CD8-positive, alpha-beta T cell (primary cell): ENCODE measurements at places on chromosomes 2 and 18.

GRCh38 chr2:200943527-200944105, 19.8 kb downstream of the ORC2 start:
- no peak for DNase-seq

DNA sequence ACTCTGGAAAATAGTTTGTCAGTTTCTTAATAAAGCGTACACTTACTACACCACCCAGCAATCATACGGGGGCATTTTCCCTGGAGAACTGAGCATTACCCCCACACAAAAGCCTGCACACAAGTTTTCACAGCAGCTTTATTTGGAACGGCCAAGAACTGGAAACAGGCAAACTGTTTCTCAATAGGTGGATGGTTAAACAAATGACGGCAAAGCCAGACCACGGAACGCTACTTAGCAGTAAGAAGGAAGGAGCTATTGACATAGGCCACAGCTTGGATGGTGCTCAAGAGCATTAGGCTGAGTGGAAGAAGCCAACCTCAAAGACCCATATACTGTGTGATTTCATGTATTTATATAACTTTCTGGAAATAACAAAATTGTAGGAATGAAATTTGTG, 9.0 kb downstream of the MALL start:
- DNase-seq = no peak

GRCh38 chr18:40867459-40867858, 1087.6 kb upstream of the PIK3C3 start:
- DNase-seq = no peak

GRCh38 chr2:30865892-30866681, 58.8 kb upstream of the CAPN13 start:
- no peak for DNase-seq

DNA sequence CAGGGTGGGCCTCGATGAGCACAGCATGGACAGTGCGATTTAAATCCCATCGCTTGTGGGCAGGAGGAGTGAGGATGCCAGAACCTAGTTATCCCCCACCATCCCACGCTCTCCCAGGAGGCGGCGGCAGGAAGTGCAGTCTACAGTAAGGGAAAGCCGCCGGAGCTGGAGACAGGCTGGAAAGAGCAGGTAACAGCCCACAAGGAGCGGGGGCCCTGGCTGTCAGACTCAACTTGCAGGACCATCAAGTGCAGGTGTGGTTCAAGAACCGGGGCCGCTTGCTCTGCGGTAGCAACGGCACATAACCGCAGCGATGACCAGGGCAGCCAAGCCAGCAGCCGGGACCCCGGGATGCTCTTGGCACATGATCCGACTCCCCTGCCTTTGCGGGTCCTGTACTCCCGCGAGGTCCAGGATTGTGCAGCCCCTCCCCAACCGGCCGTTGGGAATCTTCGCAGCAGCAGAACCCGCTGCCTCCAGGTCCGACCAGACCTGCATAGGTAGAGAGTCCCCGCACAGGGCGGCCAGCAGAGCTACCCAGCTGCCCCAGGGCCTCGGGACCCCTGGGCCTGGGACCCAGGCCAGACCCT, 82.1 kb downstream of the BIN1 start:
- DNase-seq = no peak

- no peak for DNase-seq
Measured at GRCh38 chr2:42327125-42327524, 33.9 kb downstream of the COX7A2L start.

DNA sequence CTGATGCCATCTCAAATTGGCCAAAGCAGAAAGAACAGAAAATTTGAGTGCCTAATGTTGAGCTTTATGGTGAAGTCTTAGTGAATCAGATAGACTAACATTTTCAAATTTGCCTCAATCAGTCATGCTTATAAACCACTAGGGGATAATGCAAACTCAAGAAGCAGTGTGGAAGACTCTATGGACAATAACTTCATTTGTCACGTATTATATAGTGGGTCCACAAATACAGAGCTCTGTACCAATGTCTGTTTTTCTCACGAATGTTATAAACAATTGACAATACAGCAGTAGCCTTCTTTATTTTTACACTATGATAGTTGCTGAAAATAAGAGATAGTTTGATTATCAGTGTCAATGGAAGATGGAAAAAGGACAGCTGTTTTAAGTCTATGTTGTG, 190.8 kb upstream of the SLC8A1 start:
- no peak for DNase-seq

DNA sequence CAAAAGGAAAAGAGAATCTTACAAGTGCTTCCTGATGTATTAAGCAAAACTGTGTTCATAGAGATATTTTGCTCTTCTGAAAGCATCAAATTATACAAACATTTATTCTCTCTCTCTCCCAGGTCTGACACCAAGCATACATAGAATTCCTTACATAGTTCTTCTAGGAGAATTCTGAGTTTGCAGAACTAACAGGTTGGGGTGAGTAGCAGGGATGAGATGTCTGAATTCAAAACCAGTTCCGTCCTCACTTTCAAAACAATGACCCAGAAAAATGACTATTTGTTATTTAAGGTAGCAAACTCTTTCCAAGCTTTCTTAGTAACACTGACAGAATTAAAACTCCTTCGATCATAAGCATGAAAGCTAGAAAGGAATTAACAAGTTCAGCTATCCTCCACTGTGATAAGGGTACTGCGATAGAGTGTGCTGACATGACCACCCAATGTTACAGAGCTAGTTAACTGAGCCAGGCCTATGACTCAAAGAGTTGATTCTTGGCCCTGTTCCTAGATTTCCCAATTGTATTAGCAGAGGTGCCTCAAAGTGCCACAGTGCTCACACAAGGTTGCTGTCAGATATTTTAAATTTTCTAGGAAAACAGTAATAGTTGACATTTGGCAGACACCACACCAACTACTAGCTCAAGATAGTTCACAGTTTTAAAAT, 85.8 kb upstream of the SETBP1 start:
- no peak for DNase-seq

GRCh38 chr2:135311268-135311667, 219.8 kb downstream of the ZRANB3 start:
- no peak for DNase-seq

DNA sequence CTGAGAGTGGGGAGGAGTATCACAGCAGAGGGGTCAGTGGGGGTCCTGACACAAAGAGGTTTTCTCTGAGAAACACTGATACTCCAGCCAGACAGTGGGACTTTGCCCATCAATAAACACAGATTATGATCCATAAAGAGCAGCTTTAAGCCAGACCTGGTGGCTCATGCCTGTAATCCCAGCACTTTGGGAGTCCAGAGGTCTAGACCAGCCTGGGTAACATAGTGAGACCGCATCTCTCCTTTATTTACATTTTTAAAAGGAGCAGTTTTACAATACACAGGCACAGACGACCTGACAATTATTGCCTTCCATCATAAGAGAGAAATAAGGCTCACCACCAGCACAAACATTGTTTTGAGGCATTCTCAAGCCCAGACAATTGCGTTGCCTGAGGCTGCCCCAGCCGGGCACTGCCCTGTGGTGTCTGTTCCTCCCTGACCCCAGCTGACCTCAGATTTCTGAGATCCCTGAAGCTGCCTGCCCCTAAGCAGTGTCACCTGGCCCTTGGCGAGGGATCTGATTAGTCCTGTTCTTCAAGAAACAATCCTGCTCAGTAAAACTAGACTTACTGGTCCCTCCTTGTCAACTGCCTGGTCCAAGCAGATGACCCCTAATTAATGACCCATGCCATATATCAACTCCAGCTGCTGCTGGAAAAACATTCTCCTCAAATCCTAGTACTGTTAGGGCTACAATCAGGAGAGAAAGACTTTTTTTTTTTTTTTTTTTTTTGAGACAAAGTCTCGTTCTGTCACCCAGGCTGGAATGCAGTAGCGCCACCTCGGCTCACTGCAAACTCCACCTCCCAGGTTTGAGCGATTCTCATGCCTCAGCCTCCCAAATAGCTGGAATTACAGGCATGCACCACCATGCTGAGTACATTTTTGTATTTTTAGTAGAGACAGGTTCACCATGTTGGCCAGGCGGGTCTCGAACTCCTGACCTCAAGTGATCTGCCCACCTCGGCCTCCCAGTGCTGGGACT, 59.4 kb upstream of the SOS1 start:
- DNase-seq = no peak

- peak; percentile 33 for DNase-seq
Measured at GRCh38 chr18:24397131-24397693, 412 bp downstream of the OSBPL1A start.

GRCh38 chr2:134169788-134170187, 84.1 kb upstream of the MGAT5 start:
- no peak for DNase-seq

- DNase-seq = peak; percentile 64
Measured at GRCh38 chr2:73920577-73921545, 5.8 kb upstream of the DGUOK start.

- DNase-seq = no peak
Measured at GRCh38 chr2:100537918-100538317, 24.9 kb upstream of the PDCL3 start.

GRCh38 chr2:218658671-218659257, 659 bp downstream of the ZNF142 start:
- peak; percentile 26 for DNase-seq

DNA sequence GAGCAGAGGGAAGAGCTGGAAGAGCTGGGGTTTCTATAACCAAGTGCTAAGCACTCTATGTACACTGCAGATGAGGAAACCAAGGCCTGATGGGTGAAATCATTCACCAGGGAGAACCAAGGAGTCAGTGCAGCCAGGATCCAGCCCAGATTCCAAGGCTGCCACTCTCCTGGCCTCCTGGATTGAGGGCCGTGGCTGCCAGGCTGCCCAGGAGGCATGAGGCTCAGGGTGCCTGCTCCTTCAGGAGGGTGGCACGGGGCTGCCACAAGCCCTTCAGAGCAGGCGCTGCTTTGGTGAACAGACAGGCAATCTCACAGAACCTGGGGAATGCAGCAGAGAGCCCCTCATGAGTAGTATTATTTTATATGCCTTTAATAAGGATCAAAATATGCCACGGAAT, 293.7 kb upstream of the HDAC4 start:
- DNase-seq = no peak

DNA sequence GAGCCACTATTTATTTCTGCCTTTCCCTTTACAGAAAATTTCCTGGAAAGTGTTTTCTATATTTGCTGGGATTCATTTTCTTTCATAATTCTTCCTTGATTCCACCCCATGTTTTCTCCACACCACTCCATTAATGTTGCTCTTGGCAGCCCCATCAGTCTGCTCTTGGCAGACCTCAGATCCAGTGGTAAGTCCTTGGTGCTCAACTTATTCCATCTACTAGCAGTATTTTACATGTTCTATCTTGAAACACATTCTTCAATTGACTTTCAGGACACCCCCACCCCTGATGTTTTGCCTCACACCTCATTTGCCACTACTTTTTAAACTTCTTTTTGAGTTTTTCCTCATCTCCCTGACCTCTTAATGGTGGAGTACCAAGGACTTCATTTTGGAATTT, 65.0 kb downstream of the HNMT start:
- DNase-seq = no peak
